ENCODE measurements at places on chromosomes 3 and 15.

GRCh38 chr3:139480585-139480984 lies 4.3 kb upstream of the RBP2 start:
- no peak for DNase-seq

DNA sequence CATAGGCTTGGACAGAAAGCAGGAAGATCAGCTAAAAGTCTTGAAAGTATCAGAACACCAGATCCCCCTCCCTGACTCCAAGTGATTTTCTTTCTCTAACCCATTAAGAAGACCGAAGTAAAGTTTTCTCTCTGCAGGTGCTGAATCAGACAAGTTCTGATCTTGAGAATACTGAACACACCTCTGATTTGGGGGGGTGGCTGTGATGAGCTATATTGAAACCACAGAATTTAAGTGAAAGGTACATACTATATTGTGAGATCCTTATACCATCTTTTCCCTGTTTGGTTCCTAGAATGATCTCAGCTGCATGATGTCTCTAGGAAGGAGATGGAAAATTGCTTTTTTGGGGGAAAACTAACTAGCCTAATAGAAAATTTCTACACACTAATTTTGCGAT lies 196.0 kb downstream of the DIPK2A start:
- no peak for DNase-seq

GRCh38 chr3:71208211-71209095 lies 375.1 kb downstream of the FOXP1 start:
- no peak for DNase-seq

GRCh38 chr15:101533371-101534140 lies 44.0 kb upstream of the PCSK6 start:
- DNase-seq = no peak

DNA sequence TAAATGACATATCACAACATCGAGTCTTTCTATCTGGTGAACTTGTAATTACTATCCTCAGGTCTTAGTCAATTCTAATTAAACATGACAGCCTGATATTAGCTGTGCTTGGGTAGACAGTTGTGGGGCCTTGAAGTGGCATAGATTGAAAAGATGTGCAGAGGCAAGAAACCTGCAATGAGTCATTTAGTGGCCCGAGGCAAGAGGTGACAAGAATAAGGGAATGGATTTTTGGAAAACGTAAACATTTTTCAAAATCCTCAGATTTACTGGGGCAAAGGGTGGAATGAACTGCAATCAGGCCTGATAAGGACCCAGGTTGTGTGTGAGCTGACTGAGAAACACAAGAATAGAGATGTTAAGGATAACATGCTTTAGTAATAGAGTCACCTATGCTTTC lies 29.5 kb upstream of the ULK4 start:
- DNase-seq = no peak

DNA sequence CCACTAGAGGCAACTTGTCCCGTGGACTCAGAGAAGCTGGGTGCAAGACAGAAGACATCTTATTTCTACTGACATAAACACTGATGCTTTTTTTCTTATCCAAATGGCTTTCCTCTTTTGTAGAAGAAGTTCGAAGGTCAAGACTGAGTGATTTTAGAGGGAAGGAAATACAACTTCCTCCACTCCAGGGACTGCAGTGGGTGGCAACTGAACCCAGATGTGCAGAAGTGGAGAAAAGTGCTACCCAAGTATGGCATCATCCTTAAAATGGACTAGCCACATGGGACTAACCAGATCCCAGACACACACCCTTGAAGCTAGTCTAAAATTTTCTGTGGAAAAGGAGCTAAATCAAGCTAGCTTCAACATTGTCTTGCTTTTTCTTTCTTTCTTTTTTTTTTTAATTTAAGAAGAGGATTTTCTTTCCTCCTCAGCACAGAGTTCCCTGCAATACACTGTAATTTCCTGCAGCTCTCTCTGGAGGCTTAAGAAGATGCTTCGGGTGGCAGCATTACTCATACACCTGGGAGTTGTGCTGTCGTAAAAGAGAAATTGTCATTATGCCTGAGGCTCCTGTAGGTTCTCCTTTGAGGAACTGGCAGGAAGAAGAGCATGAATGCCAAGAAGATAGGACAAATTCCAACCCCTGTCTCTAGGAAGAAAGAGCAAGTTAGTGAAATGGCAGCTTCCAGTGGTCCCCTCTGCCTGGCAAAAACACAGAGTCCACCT lies 3.8 kb upstream of the FRMD4B start:
- DNase-seq = no peak

GRCh38 chr3:182092662-182093262 lies 381.0 kb downstream of the SOX2 start:
- no peak for DNase-seq

DNA sequence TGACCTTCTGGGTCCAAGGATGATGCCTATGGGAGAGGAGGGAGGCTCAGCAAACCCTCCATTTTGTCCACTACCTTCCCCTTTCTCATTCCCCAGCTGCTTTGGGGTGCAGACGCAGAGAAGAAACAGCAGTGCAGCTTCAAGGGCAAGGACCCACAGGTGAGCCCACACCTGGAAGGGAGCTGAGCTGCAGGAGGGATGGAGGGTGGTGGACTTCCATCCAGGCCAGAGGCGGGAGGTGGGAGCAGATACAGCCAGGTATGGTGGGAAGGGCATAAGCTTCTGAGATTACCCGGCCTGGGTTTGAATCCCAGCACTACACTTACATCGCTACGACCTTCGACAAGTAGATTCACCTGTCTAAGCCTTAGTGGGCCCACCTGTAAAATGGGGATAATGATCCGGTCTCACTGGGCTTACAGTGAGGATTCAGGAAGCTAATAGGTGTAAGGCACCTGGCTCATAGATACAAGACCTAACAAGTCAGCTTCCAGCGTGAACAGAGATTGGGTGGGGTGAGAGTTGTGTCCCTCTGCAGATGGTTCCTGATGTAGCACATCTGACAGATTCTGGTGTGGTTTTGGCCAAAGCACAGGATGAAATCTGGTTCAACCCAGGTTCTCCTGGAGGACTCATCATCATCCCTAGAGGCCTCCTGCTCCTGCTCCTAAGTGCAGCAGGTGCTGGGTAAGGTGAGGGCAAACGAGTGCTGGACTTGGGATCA lies 15.9 kb downstream of the CIB1 start:
- no peak for DNase-seq

- DNase-seq = no peak
Observed at GRCh38 chr15:91253605-91254004, 153.5 kb downstream of the SV2B start.

- no peak for DNase-seq
Observed at GRCh38 chr15:29800491-29801366, 21.5 kb downstream of the TJP1 start.

DNA sequence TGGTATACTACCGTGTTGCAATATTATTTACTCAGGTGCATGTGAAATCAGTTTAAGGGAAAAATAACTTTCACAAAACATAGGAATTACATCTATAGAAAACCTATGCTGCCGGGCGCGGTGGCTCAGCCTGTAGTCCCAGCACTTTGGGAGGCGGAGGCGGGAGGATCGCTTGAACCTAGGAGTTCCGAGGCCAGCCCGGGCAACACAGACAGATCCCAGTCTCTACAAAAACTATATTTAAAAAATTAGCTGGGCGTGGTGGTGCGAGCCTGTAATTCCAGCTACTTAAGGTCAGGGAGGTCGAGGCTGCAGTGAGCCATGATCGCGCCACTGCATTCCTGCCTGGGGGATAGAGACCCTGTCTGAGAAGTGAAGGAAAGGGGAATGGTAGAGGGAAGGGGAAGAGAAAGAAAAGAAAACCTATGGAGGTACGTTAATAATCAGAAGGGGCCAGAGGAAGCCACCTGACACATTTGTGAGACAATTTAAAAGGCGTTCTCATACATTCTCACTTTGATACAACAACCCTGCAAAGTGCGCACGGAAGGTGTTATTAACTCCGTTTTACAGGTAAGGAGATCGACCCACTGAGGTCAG lies 456 bp upstream of the TMEM62 start:
- DNase-seq = no peak

DNA sequence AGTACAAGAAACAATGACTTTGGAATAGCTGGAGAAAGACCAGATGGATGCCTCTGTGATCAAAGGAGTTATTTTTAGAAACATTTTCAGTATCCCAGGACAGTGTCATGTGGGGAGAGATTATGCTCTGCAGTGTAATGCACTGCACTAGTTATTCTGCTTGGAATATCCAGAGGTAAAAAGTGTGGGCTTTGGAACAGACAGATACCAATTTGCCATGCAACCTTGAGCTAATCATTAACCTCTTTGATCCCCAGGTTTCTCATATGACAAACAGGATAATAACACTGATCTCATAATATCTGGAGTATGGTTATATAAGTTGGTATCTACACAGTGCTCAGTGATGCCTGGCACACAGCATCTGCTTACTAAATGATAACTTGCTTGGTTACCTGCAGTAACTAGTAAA lies 12.2 kb upstream of the SLC7A14 start:
- no peak for DNase-seq

GRCh38 chr3:299590-300301 lies 103.2 kb downstream of the CHL1 start:
- no peak for DNase-seq

GRCh38 chr3:75692061-75692460 lies 27.9 kb downstream of the FRG2C start:
- DNase-seq = no peak

- DNase-seq = no peak
Observed at GRCh38 chr3:114666623-114667022, 372.8 kb downstream of the TIGIT start.

GRCh38 chr3:58642846-58643245 lies 23.7 kb downstream of the FAM3D start:
- no peak for DNase-seq

- no peak for DNase-seq
Observed at GRCh38 chr3:36172699-36173098, 207.6 kb upstream of the STAC start.

DNA sequence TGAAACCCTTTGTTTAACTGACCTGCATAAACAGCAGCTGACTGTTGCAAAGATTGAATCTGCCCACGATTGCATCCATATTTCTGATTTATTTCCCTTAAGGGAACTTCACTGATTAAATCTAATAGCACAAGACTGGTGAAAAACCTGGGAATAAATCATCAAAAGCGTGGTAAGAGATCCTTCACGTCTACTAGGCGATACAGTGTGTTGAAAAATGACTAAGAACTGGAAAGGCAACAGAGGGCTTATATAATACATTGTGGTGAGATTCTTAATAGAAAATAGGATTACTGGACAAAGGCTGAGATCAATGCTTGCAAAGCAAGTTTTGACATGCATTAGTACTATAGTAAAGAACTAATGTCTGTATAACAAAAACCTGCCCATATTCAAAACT lies 49.0 kb downstream of the POLQ start:
- DNase-seq = no peak

- no peak for DNase-seq
Observed at GRCh38 chr3:105904678-105905284, 36.0 kb upstream of the CBLB start.

DNA sequence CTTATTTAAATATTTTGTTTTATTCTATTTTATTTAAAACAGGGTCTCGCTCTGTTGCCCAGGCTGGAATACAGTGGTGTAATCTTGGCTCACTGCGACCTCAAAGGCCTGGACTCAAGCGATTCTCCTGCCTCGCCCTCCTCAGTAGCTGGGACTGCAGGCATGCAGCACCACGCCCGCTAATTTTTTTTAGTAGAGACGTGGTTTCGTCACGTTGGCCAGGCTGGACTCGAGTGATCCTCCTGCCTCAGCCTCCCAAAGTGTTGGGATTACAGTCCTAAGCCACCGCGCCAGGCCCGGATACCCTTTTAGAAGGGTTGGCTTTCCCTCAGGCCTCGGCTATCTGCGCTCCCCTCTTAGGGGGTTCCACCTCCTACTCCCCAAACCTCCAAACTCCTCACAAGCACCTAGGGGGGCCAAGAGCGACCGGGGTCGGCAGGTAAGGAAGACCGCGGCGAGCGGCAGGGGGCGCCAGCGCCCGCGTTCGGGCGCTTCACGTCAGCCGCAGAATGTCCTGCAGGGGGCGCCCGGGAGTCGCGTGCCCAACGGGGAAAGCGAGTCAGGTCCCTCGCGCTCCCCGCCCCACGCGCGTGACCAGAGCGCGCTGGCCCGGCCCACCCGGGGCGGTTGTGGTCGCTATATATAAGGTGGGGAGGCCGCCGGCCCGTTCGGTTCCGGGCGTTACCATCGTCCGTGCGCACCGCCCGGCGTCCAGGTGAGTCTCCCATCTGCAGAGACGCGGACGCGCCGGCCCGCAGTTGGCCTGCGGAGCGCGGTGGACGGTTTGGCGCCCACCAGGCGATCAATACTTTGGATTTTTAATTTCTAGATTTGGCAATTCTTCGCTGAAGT lies 51.8 kb upstream of the GATM start:
- DNase-seq = peak; percentile 74

DNA sequence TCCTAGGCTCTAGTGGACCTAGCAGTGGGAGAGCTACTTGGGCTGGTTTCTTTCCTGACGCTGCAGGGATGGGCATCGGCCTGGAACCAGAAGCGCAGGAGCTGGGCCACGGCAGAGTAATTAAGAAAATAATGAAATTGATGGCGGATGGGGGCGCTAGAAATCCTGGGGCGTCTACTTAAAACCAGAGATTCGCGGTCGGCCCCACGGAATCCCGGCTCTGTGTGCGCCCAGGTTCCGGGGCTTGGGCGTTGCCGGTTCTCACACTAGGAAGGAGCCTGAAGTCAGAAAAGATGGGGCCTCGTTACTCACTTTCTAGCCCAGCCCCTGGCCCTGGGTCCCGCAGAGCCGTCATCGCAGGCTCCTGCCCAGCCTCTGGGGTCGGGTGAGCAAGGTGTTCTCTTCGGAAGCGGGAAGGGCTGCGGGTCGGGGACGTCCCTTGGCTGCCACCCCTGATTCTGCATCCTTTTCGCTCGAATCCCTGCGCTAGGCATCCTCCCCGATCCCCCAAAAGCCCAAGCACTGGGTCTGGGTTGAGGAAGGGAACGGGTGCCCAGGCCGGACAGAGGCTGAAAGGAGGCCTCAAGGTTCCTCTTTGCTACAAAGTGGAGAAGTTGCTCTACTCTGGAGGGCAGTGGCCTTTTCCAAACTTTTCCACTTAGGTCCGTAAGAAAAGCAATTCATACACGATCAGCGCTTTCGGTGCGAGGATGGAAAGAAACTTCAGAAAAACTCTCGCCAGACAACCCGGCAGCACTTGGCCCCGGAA lies 6.1 kb downstream of the SOX14 start:
- peak; percentile 52 for DNase-seq

GRCh38 chr15:93144463-93145236 lies 55.6 kb upstream of the RGMA start:
- DNase-seq = no peak

- DNase-seq = no peak
Observed at GRCh38 chr15:78680431-78681075, 39.5 kb upstream of the CHRNB4 start.

DNA sequence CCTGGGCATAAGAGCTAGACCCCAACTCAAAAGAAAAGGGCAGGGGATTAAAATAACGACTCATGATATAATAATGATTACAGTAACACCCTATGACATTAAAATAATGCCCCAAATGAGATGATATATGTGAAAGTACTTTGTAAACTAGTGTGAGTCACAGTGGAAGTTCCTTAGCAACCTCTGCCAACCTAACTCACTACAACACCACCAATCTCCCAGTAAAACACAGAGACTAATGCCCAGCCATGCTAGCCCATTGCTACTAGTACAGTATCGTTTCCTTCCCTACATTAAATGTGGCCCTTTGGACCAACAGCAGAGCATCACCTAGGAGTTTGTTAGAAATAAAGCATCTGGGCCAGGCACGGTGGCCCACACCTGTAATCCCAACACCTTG lies 11.2 kb upstream of the ADAMTS7 start:
- no peak for DNase-seq

Measured in right kidney (tissue), 9 donors.